ENCODE measurements at places on chromosomes 16 and 17.

- DNase-seq, result no peak
Measured at GRCh38 chr17:57622683-57623433, 122.2 kb downstream of the CCDC182 start.

DNA sequence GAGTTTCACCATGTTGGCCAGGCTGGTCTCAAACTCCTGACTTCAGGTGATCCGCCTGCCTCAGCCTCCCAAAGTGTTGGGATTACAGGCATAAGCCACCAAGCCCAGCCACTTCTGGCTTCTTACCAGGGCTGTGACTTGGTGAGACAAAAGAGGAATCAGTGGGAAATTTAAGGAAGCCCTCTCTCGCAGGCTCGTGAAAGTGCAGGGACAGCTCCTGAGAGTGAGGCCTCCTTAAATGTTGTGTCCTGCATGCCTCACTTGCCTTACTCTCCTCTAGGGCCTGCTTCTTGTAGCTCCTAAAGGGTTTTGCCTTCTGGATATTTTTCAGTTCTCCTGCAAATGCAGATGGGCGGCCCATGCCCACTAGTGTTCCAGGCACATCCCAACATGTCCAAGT lies 5.2 kb downstream of the AHSP start:
- no peak for DNase-seq

GRCh38 chr17:80264205-80265075 lies 3.8 kb downstream of the RNF213 start:
- DNase-seq, result no peak

GRCh38 chr17:34302636-34303035 lies 16.6 kb upstream of the CCL8 start:
- DNase-seq, result no peak

GRCh38 chr17:50381920-50382319 lies 8.9 kb downstream of the EME1 start:
- no peak for DNase-seq

GRCh38 chr17:63841350-63842172 lies 924 bp downstream of the SMARCD2 start:
- peak; percentile 47 for DNase-seq

- DNase-seq, result no peak
Measured at GRCh38 chr16:66189951-66190350, 176.5 kb upstream of the CDH5 start.

DNA sequence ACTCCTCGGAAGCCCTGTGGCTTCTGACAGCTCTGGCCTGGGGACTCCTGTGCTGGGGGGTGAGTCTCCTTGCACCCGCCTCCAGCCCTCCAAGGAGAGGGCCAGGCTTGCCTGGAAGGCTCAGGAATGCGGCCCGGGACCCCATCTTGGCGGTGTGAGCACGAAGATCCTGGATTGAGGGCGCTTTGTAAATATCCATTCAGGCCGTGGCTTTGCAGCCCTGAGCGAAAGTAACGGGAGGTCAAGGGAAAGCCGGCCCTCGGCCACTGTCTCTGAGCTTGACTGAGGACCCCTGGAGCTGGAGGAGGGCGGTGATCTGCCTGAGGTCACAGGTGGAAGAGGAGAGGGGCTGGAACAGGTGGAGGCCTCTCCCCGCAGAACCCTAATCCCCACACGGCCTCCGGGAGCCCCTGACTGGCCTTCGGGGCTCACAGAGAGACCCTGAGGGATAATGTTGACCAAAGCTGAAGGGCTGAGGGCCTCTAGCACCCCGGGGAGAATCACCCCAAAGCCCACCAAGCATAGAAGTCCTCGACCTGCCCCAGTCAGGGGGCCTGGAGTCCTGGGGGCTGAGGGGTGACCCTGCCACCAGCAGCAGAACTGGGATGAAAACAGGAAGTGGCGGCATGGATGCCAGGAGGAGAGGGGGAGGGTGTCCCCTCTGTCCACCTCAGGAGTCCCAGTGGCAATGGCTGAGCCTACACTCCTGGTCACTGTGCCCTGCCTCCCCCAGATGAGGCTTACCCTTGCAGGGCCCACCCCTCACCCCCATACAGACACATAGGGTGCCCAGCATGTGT lies 8.3 kb upstream of the RASD1 start:
- DNase-seq, result no peak

GRCh38 chr16:17773698-17774101 lies 302.9 kb upstream of the XYLT1 start:
- DNase-seq, result no peak

DNA sequence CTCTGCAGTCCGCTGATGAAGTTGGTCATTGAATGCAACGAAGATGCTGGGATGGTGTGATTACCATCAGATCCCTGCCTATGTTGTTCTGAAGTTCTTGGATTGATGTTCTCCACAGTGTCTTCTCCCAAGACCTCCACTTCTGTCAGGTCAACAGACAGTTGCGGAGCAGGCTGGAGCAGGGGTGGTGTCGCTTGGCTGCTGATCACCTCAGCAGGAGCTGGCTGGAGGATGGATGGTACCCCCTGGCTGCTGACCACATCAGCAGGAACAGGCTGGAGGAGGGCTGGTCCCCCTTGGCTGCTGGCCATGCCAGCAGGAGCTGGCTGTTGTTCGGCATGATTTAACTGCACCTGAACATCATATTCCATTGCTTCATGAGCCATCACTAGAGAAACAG lies 5.6 kb downstream of the RFWD3 start:
- DNase-seq, result no peak

DNA sequence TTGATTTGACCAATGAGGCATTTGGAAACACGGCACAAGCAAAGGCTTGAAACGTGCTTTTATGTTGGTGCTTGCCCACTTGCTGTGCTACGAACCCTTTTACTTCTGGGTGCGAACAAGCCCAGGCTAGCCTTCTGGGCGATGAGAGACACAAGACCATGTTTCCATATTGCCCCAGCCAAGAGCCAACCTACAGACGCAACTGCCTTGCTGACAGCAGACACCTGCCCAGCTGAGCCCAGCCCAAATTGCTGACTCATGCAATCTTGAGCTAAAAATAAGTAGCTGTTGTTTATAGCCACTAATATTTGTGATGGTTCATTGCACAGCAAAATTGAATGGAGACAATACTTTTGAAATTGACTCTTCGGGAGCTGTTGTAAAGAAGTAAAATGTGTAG lies 464.5 kb downstream of the WWOX start:
- DNase-seq, result no peak

GRCh38 chr16:81647527-81647926 lies 131.6 kb upstream of the PLCG2 start:
- no peak for DNase-seq

DNA sequence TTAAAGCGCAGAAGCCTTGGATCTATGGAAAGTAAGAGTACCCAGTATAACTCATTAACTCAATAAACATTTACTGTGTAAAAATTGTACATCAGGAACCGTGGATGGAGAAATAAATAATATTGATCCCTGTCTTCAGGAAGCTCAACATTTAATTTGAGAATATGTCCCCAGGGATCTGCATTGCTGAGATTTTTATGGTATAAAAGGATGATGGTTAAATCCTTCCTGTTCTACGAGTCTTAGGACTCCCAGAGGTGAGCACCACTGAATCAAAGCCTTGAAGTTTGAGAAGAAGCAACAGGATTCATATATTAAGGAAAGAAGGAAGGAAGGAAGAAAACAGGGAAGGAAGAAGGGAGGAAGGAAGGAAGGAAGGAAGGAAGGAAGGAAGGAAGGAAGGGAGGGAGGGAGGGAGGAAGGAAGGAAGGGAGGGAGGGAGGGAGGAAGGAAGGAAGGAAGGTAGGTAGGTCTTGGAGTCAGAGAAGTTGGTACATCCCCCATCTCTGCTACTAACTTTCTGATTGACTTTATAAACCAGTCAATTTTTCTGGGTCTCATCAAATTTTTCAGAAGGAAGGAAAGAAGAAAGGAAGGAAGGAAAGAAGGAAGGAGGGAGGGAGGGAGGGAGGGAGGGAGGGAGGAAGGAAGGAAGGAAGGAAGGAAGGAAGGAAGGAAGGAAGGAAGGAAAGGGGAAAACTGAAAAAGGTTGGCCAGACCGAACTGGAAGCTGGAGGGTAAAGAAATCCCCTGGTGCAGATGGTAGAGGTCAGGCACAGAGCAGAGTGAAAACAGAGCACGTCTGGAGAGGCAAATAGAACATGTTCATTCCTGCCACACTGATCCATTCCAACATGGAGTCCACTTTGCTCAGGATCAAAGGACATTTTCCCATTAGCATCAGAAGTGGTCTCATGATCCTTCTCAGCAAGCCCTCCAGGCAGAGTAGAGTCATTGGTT lies 422.2 kb upstream of the CDH11 start:
- no peak for DNase-seq

GRCh38 chr17:30950669-30951399 lies 20.0 kb upstream of the RNF135 start:
- peak; percentile 99 for DNase-seq

GRCh38 chr16:5381481-5381880 lies 283.9 kb upstream of the EEF2KMT start:
- DNase-seq, result no peak

- DNase-seq, result peak; percentile 68
Measured at GRCh38 chr17:77281904-77282367, 141.2 kb downstream of the SEC14L1 start.

DNA sequence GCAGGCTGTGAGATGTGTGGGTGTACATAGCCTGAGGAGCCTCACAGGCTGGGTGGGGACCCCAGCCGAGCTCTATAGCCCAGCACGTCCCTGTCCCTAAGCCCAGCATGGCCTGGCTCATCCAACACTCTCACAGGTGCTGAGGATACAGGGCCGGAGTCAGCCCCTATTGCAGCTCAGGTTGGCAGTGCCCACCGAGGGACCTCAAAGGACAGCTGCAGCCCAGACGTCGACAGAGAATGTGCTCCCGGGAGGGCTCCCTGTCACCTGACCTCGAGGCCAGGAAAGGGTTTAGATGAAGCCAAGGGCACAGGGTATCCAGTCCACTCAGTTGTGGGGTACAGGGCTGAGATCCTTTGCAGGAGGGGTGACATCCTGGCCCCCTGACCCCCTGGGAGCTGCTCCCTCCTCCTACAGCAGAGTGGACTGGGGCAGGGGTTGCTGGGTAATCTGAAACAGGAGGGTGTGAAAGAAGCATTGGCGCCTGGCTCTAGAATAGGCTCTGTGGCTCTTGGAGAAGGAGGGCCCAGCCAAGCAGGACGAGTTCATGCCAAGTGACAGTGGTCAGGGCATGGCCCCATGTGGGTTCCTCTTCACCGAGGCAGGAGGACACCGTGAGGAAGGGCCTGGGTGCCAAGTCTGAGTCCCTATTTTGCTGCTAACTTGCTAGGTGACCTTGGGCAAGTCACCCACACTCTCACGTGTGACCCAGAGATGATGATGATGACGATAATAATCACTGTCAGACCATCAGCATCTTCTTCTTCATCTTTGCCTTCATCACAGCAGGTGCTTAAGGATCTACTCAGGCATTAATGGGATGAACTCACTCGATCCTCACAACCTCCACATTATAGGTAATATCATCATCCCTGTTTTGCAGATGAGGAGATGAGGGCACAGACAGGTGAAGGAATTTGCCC lies 68.0 kb downstream of the RMI2 start:
- DNase-seq, result no peak

DNA sequence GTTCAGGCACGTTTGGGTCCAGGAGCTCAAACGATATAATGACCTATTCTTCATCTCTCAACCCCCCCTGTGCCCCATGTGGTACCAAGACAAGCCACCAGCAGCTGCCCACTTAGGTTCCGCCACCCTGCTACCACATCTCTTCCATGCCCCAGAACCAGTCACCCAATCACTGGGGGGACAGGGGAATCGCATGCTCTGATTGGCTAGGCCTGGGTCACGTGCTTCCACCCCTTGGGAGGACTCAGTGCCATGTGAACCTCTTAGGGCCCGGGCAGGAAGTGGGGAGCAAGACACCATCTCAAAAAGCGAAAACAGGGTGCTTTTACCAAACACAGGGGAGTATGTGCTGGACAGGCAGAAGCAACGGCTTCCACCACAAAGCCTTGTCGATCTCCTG lies 91.3 kb downstream of the KATNIP start:
- DNase-seq, result no peak

DNA sequence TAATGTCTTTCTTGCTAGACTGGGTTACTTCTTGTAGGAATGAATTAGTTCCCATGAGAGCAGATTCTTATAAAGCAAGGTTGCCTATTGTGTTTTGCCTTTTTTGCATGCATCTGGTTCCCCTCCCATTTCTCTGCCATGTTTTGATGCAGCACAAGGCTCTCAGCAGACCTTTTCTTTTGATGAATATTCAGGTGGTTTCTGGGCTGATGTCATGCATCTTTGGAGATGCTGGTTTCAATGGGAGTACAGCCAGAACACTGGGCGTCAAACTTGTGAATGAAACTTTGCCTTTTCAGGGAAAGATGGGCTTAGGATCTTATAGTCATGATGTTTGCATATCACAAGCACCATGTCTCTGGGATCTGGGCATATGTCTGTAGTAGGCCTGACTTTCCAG lies 111.7 kb upstream of the CCL2 start:
- no peak for DNase-seq

DNA sequence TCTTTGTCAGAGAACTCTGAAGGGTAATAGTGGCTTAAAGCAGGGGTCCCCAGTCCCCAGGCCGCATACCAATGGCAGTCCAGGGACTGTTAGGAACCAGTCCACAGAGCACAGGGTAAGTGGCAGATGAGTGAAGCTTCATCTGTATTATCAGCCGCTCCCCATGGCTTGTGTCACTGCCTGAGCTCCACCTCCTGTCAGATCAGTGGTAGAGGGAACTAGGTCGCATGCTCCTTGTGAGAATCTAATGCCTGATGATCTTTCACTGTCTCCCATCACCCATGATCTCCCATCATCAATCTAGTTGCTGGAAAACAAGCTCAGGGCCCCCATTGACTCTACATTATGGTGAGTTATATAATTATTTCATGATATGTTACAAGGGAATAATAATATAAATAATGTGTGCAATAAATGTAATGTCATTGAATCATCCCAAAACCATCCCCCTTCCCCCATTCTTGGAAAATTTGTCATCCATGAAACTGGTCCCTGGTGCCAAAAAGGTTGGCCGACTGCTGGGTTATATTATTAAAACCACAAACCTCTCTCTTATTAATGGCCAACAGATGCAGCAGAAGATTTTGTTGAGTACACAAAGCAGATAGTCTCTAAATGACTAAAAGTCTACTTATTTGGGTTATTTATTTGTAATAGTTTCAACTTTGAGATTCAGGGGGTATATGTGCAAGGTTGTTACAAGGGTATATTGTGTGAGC lies 782.7 kb downstream of the CDH11 start:
- DNase-seq, result no peak

DNA sequence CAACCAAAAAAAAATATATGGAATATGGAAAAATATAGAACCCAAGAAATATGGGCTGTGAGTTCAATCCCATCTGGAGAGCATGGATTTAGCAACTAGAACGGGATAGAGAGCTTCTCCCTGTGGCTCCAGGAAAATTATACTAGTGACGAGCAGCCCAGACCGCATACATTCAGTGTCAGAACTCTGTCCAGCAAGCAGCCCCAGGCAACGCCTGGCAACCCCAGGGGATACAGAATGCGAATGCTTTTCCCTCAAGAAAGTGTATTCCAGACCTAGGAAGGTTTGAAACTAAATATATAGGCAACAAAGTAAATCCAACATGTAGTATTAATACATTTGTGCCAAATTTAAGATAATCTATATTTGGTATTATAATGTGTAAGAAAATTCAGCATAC lies 13.5 kb upstream of the ASGR2 start:
- no peak for DNase-seq

DNA sequence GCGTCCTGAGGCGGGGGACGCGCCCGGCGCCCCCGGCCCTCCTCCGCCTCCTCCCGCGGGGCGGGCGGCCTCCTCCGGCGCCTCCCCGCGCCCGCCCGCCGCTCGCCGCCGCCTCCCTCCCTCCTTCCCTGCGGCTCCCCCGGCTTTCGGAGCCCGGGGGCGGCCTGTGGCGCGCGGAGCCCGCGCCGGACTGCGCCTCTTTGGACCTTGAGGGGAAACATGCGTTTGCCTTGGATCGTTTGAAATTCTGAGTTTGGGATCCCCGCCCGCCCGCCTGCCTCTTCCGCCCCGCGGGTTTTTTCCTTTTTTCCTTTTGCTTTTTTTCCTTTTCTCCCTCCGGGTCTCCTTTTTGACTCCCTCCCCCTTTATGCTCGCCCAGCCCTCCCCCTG lies 390 bp downstream of the ZNRF1 start:
- no peak for DNase-seq
